ENCODE measurements at places on chromosomes 1 and 21. TPM values are rescaled to one million over a fixed set of nuclear protein-coding genes. Genes with fewer than 3 reads are reported as not detected.

DNA sequence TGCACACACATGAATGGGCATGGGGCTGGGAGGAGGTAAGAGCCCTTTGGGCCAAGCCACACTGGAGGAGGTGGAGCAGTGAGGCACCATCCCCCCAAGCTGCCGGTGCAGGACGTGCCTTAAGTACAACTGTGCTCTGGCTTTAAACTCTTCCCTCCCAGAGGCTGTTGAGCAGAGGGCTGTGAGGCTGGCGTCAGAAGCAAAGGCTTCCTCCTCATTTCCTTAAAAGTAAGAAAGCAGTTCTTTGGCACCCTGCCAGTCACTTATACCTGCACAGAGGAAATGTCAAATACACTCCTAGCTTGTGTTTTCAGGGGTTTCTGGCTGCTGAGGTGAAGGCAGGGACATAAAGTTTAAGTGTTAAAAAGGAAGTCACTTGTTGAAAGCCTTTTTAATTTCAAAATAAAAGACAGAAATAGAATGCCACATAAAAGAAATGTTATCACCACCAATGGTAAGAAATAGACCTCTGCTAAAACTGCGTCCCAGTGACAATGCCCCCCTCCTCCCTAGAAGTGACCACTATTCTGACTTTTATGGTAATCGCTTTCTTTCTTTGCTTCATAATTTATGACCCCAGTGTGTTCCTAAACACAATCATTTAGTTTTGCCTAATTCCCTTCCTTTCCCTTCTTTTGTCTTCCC, 33.0 kb downstream of the LAMC2 start:
- DNase-seq = no peak

DNA sequence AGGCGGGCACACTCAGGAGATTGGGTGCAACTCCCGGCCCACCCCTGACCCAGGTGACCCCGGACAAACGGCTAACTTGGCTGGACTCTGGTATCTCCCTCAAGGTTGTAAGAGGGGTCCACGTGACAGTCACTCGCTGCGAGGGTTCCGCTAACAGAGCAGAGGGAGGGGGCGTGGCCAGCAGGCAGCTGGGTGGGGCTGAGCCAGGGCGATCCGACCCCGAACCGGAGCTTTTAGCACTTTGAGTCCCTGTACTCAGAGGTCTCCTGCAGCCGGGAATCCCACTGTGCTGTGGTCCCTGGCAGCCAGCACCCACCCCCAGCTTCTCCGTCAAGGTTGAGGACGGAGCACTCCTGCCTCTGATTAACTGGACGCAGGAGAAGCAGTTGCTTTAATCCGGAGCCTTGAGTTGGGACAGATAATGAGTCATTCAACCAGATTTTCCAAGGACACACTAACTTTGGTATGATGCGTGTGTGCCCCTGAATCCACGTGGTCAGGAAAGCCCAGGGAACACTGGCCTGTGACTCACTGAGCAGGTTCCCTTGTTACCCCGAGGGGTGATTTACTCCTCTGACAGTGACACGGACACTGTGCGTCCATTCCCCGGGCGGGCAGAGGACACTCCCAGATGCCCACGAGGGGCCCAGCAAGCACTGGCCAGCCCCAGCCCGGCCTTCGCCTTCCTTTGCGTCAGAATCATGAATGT, 16.8 kb downstream of the TRPM2 start:
- DNase-seq = no peak

DNA sequence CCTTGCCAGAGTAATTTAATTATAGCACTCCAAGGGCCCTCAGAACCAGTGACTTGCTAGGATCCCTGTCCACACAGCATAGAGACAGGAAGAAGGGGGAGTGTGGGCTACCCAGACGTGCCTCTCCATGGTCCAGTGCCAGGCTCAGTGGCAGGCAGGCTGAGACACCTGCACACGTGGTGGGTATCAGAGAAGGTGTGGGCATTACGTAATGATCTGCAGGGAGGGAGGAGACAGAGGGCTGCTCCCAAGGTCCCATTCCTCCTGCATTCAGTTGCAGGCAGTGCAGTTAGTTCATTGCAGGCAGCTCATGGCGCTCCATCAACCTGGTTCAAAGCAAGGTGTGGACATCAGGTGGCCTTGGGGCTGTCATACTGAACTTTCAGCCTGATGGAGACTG, 49.9 kb downstream of the C8B start:
- DNase-seq = peak; percentile 44

DNA sequence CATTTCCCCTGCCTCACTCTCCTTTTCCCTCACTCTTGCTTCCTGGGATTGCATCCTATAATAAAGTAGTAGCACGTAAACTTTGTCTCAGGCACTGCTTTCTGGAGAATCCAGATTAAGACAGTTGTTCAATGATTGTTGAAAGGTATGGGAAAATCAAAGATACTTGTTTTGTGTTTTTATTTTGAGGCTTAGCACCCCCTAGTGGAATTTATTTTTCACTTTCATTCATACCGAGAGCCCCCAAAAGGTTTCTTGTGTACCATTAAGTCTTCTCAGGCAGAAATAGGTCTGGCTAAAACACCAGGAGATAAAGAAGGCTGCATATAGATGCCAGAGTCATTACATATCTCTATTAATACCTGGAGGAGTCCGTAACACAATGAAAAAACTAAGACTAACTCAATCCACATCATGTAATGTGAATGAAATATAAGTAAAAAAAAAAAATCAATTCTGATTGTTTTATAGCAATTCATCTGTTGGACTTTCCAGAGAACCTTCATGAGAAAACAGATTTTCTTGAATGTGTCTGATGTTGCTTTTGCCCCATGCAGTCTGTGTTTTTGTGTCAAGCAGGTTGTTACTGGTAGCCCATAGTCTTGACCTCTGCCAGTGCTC, 103.5 kb downstream of the RPE65 start:
- DNase-seq = no peak

DNA sequence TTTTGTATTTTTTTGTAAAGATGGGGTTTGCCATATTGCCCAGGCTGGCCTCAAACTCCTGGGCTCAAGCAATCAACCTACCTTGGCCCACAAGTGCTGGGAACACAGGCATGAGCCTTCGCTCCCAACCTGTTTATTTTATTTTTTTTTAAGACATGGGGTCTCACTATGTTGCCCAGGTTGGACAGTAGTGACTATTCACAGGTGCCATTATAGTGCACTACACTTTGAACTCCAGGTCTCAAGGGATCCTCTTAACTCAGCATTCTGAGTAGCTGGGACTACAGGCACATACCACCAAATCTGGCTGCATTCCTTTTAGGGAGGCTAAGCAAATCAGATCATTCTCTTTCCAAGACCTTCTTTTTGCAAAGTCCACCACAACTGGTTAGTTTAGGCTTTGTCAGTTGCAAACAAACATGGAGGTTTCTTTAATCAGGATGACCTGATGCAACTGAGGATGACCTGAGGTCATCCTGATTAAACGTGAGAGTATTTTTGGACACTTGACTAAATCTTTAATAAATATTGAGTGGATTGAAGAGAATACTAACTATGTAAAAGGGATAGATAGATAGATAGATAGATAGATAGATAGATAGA, 30.0 kb upstream of the RALGPS2 start:
- no peak for DNase-seq

DNA sequence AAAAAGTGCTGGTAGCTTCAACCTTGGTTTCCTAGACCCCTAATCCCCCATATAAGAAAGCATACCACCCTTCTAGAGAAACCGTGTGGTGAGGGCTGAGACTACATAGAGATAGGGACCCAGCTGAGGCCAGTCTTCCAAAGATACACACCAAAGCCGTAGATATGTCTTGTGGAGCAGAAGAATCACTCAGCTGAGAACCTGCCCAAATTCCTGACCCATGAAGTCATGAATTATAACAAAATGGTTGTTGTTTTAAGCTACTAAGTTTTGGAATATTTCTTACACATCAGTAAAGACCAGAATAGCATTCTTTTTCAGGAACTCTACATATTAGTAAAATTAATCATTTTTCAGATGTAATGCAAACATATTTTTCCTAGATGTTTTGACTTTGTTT, 3.3 kb upstream of the SNRPE start:
- DNase-seq = no peak

- DNase-seq = peak; percentile 70
These were observed 741 bp downstream of the DUSP10 start for GRCh38 chr1:221740993-221741702.

GRCh38 chr1:222167111-222167510, 380.8 kb downstream of the HHIPL2 start:
- peak; percentile 49 for DNase-seq

DNA sequence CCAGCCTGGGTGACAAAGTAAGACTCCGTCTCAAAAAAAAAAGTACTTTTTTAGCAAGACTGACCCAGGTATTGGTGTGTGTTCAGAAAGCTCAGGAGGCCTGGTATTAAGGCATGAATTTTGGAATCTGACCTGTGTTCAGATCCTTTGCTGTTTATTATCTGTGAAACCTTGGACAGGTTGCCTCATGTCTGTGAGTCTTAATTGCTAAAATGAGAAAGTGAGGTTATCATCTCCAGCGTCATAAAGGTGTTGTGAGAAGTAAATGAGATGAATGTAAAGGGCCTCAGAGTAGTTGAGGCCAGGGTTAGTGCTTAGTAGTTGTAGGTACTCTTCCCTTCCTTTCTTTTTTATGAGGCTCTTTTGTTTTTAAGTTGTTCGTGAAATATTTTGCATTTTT, 2.8 kb downstream of the C1orf50 start:
- no peak for DNase-seq

DNA sequence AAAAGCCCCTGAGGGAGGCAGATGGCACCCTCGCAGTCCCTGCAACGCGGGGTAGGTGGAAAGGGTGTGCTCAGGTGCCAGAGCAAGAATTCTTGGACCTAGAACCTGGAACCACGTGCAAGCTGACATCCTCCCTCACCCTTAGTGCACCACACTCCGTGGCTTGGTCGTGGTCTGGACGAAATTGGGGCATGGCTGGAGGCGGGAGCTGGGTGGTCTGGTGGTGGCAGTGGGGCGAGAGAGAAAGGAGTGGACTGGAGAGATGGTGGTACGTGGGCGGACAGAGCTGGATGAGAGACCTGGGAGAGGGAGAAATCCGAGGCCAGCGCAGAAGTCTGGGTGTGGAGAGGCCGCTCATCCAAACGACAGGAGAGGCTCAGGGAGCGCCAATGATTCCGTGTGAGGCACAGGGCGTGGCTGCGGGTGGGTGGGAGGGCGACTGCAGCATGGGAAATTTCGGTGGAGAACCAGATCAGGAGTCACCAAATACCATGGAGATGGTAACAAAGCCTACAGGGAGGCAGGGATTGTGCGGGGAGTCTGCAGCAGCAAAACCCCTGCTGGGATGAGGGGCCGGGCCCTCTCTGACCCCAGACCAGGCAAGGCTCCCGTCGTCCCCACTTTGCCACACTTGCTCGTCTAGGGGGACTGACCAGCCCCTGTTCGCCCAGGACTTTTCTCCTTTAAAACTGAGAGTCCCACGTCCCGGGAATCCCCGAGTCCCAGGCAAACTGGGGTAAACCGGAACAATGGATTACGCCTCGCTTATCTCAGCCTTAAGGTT, 31.9 kb downstream of the CDCP2 start:
- no peak for DNase-seq

Gene TRIM17
- total RNA-seq = 1.3 TPM

Gene DNAI4
- total RNA-seq = 6.5 TPM

Gene HCRTR1
- not detected for total RNA-seq

Gene KCNA3
- 11.3 TPM for total RNA-seq

Data from left lung (tissue), 14 donors.